ENCODE measurements at places on chromosomes 7 and 10. TPM values are rescaled to one million over a fixed set of nuclear protein-coding genes. Genes with fewer than 3 reads are reported as not detected.

DNA sequence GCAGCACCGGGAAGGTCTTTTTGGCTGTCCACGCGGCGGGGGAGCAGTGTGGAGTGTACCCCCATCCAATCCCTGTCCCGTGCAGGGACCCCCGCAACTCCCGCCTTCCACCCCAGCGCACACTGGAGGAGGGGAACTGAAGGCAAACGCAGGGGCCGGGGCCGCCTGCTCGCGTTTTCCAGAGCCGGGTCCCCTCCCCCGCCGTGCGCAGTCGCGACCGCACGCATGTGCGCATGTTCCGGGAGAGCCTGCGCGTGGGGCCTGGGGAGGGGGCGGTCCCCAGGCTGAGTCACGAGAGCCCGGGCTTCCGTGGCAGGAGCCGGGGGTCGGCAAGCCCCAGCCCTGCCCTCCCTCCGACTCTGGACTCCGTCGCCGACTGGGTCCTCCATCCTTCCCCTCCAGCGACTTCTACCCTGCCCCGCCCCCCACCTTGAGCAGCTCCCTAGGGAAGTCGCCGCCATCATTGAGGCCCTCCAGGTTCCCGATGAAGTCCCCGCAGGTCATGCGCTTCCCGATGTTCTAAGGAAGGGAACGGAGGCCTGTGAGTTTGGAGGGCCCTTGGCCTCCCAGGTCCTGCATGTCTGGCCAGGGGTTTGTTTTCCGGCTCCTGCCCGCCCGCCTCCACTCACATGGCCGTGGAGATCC is 8.0 kb downstream of the PSD start:
- peak; percentile 28 for DNase-seq

GRCh38 chr10:52706332-52707070 is 66.1 kb downstream of the MBL2 start:
- DNase-seq, result no peak

- DNase-seq, result no peak
Observed at GRCh38 chr10:118971876-118972275, 57.6 kb upstream of the NANOS1 start.

DNA sequence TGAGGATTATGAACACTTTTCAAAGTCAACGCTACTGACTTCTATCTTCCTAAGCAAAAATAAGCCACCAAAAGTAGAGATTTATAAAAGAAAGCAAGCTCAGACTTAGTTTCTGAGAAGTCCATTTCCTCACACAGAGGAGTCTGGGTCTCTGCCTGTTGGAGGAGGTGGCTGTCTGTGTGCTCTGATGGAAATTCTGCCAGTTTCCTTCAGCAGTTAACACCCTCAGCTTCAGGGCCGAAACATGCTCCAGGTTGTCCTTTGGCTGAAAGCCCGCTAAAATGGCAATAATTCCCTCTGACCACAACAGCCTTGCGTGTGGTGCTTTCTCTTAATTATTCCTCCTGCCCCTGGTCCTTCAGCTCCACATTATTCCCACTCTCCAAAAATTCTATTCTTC is 127.8 kb upstream of the LAMB4 start:
- DNase-seq, result no peak

DNA sequence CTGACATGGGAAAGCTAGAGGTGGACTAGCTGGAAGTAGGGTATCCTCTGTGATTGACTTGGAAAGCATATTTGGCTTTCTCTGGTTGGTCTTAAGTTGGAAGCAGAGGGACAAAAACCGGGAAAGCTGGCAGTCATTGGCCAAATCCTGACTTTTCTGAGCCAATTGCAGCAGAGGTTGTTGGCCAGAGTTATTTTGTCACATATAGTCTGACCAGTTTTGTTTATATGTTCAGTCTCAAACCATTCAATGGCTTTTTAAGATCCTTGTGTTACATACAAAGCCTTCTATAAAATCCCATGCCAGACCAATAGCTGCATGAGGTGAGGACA is 6.3 kb downstream of the CFAP69 start:
- DNase-seq, result no peak

- no peak for DNase-seq
Observed at GRCh38 chr10:57314046-57314445, 953.0 kb upstream of the ZWINT start.

GRCh38 chr10:1570416-1571051 is 166.8 kb downstream of the ADARB2 start:
- no peak for DNase-seq

- peak; percentile 87 for DNase-seq
Observed at GRCh38 chr10:30437031-30437841, 3.3 kb downstream of the MAP3K8 start.

UNC5B gene
- 5.5 TPM for polyA plus RNA-seq

RAMP3 gene
- polyA plus RNA-seq, result not detected

HABP2 gene
- polyA plus RNA-seq, result not detected

DNA sequence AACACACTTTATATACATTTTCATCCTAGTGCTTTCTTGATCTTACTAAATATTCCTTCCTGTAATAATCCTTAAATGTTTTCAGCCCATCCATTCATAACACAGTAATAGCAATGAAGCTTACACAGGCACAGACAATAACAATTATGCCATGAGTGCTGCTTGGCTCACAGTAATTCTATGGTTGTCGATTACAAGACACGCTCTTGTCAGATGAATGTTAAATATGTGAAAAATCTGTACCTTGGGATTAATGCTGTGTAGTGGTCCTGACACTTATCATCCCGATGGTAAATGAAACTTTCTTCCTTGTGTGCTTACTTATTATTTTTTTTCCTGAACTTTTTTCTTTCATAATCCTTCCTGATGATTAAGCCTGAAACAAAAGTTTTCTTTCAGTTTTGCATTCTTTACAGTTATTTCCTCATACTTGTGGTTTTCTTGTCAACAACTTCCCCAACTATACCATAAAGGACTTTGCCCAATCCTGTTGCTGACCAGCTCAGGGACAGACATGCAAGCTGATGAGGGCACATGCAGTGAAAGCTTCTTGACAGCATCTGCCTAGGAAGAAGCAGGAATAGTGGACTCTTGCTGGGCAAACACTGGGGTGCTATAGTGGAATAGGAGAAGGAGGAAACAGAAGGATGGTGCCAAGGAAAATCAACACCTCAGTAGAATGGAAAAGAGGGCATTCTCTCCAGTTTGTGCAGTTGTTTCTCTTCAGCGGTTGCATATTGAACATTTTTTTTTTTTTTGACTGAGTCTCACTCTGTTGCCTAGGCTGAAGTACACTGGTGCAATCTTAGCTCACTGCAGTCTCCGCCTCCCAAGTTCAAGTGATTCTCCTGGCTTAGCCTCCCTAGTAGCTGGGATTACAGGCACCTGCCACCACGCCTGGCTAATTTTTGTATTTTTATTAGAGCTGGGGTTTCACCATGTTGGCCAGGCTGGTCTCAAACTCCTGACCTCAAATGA is 6.7 kb upstream of the MGAM2 start:
- no peak for DNase-seq

ABCB4 gene
- polyA plus RNA-seq, result 0.16 TPM

- no peak for DNase-seq
Observed at GRCh38 chr7:83486536-83486935, 162.4 kb downstream of the SEMA3E start.

CRHR2 gene
- polyA plus RNA-seq, result not detected

BTBD16 gene
- polyA plus RNA-seq, result not detected

- peak; percentile 65 for DNase-seq
Observed at GRCh38 chr7:113805976-113806375, 112.8 kb downstream of the PPP1R3A start.

ZPBP gene
- not detected for polyA plus RNA-seq

GRCh38 chr10:123864923-123865322 is 26.7 kb downstream of the CPXM2 start:
- no peak for DNase-seq

DNA sequence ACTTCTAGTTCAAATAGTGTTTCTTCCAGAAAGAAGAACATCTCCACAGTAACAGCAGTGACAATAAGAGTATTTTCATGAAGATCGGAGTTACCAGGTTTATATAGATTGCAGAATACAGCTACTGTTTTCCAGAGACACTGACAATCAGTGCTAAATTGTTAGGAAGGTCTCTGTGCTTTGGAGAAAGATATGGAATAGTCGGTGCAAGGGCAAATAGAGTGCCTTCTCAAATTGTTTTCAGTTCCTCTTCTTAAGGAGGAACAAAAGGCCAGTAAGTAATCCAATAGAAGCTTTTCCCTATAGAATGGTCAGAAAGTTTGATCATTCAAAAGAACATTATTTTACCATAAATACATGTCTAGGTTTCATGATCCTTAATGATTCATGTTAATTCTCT is 2.6 kb upstream of the KIAA1217 start:
- DNase-seq, result no peak

DNA sequence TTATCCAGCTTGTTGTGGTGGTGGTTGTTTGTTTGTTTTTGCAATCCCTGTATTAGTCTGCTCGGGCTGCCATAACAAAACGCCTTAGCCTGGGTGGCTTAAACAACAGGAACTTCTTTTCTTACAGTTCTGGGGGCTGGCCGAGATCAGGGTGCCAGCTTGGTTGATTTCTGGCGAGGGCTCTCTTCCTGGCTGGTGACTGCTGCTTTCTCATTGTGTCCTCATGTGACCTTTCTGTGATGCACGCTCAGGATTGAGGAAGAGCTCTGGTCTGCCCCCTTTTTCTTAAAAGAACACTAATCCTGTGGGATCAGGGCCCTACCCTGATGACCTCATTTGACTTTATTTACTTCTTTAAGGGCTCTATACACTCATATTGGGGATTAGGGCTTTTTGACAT is 107.1 kb upstream of the NRP1 start:
- DNase-seq, result peak; percentile 17

DNA sequence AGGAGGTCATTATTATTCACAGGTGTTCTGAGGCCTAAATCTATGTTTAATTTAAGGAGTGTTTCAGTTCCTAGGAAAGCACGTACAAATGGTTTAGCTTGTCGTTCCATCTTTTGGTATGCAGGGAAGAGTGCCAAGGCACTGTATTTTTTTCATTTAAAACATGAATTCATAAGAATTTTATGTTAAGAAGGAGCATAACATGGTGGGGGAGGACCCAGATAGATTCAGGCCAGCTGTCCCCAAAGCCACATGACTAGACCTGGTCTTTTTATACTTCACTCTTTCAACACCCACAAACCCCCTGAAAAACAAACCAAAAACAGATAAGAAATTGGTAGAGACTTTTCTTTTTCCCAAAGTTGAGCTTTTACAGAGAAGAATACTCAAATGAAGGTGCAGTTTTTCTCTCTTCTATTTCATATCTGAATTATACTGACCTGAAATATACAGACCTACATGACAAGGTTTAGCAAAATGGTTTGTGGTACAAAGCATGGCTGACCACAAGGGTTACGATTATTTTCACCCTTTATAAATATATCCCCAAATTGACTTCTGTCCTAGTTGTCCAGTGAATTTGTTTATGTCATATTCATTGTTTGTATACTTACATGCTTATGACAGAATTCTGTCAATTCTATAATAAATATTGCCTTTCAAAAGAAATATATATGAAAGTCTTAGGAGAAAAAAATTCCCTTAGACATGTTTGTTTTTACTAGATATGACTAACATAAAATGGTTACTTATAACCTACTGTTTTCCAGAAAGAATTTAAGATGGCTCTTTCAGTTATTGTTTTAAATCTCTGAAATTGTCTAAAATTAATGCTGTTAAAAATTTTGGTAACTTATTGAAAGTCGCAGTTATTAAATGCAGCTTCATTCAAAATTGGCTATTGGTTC is 71.3 kb downstream of the AP3M1 start:
- peak; percentile 40 for DNase-seq

GRCh38 chr10:74816824-74817498 is 9.4 kb upstream of the KAT6B start:
- no peak for DNase-seq

DNA sequence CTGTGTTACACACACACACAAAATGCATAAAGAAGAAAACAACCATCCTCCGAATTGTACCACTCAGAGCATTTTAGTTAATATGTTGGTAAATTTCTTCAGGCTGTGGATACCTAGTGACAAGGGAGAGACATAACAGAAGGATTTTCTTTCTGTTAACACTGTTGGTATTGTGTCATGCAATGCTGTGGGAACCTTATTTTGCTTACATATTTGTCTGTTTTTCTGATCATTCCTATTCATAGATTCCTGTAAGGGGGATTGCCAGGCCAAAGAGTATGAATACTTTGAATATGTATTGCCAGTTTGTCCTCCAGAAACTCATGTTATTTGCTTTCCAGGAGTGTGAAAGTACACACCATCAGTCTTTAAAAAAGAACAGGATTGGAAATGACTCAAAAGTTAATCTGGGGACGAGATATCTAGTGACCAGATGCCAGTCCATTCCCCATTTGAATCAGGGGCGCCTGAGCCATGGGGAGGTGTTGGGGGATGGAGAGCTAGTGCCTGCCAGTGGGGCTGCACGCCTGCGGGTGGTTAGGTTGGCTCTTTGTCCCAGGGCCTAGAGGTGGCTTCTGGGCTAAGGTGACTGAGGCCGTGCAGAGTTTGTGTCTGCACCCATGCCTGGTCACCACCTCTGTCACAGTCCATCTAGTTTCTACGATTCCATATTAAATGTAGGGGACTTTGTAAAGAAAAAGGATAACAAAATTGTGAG is 142.0 kb downstream of the PTPN20 start:
- no peak for DNase-seq

DNA sequence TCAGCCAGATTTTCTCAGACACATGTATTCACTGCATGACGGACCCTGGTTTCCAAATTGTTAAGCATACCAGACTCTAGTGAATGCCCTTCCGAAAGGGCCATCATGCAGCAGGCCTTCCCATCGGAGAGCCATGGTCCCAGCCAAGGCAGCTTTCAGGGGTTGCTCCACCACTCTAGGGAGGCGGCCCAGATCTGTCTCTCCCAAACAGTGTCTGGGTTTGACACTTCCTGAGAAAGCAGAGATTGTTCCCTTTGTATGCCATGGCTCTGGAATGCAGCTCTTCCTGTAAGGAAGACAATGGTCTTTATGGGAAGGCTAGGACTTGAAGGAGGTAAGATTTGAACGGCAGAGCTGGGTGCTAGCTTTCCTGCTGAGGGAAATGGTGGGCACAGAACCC is 178.8 kb upstream of the BMPER start:
- no peak for DNase-seq

CXCL12 gene
- 268 TPM for polyA plus RNA-seq

NUDT1 gene
- polyA plus RNA-seq, result 48.9 TPM

ANXA8L1 gene
- 0.08 TPM for polyA plus RNA-seq

GRCh38 chr10:77125231-77125630 is 512.4 kb downstream of the KCNMA1 start:
- DNase-seq, result no peak

Measured in fibroblast of lung (primary cell).